ENCODE measurements at places on chromosomes 6 and 20.

- no peak for DNase-seq
Measured at GRCh38 chr6:139184047-139184446, 49.2 kb downstream of the HECA start.

GRCh38 chr20:53828088-53828681 is 234.5 kb upstream of the ZNF217 start:
- peak; percentile 37 for DNase-seq

- peak; percentile 61 for DNase-seq
Measured at GRCh38 chr6:15389765-15390723, 144.2 kb downstream of the JARID2 start.

DNA sequence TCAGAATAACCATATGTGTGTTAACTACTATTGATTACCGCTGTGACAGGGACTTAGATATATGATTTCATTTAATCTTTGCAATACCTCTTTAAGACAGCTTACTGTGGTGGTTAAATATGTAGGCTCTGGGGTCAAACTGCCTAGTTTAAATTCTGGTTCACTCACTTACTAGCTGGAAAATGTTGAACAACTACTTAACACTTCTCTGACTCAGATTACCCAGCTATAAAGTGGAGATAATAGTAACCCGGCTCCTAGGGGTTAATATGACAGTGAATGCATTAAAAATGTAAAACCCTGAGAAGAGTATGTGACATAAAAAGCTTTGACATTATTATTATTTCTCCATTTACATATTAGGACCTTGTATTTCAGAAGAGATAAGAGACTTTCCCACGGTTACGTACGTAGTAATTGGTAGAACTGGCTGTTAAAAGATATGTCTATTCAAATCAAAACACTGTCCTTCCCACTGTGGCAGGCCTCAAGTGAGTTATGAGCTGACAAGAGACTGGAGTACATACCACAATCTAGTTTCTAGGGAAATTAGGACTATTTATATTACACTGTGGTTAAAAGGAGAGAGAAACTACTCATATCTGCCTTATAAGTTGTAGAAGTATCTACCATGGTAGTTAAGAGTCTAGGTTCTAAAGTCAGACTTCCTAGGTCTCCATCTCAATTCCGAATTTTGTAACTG is 4.4 kb upstream of the PLCB1 start:
- DNase-seq, result no peak

- DNase-seq, result no peak
Measured at GRCh38 chr6:151807513-151808370, at the start of gene ESR1. ESR1 (plus strand) TSS chr6:151807682; CDS start chr6:151807913, 231 bp downstream.

- DNase-seq, result no peak
Measured at GRCh38 chr6:8683204-8683603, 247.9 kb upstream of the SLC35B3 start.

- DNase-seq, result peak; percentile 74
Measured at GRCh38 chr6:15871276-15871675, 208.4 kb upstream of the DTNBP1 start.

DNA sequence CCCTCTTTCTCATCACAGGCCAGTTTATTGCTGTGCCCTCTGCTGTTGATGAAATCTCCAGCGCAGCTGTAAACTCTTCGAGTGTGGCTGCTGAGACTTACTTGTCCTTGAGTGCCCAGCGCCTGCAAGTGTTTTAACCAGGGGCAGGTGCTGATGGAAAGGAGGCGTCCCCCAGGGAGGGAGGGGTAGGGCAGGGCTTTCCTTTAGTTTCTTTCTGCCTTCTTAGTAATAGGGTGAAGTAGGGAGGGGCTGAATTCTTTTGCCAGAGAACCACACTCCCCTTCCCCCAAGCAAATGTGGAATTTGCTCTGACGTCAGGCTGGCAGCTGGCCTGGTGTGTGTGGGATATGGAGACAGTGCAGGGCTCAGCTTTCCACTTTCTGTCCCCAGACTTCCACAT is 61.2 kb downstream of the IGF2R start:
- peak; percentile 42 for DNase-seq
